Glomerular endothelial cell (primary cell): ENCODE measurements at places on chromosomes 1 and 21. TPM values are rescaled to one million over a fixed set of nuclear protein-coding genes. Genes with fewer than 3 reads are reported as not detected.

CD1E gene
- total RNA-seq = not detected in 2 replicates

DNA sequence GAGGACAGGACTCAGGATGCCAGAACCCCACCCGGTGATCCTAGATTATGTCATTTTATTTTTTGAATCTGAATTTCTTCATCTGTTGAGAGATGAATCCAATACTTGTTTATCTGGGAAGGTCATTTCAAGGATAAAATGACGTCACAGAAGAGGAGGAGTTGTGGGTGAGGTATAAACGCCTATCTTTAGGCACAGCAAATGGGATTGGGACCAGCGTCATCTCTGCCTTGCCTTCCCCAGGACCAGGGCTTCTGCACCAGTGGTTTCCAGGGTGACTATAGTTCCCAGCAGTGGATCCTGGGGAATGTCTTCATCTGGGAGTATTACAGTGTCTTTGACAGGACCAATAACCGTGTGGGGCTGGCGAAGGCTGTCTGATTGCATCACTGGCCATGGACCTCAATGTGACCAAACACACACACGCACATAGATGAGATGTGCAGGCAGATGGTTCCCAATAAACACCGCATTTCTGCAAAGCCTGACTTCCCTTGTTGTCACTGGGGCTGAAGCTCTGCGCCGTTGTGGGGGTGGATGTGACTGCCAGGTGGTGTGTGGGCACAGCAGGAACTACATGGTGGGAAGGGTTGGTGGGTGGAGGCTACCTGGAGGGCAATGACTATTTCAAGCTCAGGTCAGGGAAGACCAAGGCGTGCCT, 28.1 kb downstream of the KCNA10 start:
- no peak for DNase-seq

GRCh38 chr21:37532868-37533780, 166.6 kb downstream of the DYRK1A start:
- DNase-seq = no peak

- no peak for DNase-seq
These were observed 14.1 kb downstream of the DYRK3 start for GRCh38 chr1:206649261-206649921.

ITGB2 gene
- 0.93 TPM in 1 of 2 replicates, not detected in the other for total RNA-seq
